BJ (cell line): ENCODE measurements at places on chromosomes 3 and 15. TPM values are rescaled to one million over a fixed set of nuclear protein-coding genes. Genes with fewer than 3 reads are reported as not detected.

Gene LRRC15
- 0.67 and 1.2 TPM in 2 replicates for polyA plus RNA-seq

Gene GRAMD1C
- 0.48 and 1.2 TPM in 2 replicates for polyA plus RNA-seq

Gene ITIH3
- 1.3 and 1.7 TPM in 2 replicates for polyA plus RNA-seq

Gene OXSR1
- 27.6 and 43.6 TPM in 2 replicates for polyA plus RNA-seq

Gene PRR20G
- polyA plus RNA-seq: not detected in 2 replicates

GRCh38 chr3:36494461-36495109 lies 114.3 kb downstream of the STAC start:
- DNase-seq: peak; percentile 75

DNA sequence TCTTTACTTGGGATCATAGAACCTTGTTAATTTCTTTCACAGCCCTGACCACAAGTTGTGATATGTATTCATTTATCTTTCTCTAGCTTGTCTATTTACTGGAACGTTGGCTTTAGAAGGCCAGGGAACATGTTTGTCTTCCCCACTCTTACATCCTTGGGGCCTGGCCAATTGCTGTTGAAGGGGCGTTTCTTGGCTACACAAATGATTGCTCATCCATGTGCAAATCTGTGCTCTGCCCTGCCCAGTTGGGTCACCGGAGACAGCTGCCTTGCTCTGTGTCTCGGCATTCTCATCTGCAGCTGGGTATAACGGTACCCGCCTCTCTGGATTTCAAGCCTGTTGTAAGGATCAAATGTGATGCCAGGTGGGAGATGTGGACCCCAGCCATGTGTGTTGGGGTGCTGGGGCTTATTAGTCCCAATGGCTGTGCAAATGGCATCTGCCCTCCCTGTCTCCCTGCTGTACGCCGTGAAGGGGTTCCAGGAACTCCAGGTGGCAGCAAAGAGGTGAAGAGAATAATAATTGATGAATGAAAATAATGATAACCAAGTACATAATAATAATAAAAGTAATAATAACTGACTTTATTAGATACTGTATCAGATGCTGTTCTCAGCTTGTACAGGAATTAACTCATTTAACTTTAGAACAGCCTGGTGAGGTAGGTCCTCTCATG lies 24.0 kb upstream of the TLE3 start:
- DNase-seq: no peak

- no peak for DNase-seq
Measured at GRCh38 chr3:140148824-140149390, 213.9 kb downstream of the CLSTN2 start.

- no peak for DNase-seq
Measured at GRCh38 chr15:92011611-92012367, 158.3 kb downstream of the SLCO3A1 start.

DNA sequence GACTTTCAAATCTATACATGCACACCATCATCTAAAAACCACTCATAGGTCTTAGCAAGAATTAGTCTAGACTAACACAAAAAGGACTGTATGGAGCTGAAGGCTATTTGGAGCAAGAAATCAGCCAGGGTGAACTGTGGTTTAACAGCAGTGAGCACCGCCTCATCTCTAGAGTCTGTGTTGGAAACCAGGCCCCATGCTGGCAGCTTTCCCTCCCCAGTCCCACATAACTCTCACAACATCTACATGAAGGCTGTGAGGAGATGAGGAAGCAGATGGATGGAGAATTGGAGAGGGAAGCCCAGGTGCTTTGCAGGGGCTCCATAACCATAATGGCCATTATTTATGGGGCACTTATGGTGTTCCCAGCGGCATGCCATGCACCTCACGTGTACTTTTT lies 133.2 kb upstream of the TOPAZ1 start:
- no peak for DNase-seq

GRCh38 chr15:52217186-52217585 lies 26.0 kb upstream of the GNB5 start:
- DNase-seq: no peak

DNA sequence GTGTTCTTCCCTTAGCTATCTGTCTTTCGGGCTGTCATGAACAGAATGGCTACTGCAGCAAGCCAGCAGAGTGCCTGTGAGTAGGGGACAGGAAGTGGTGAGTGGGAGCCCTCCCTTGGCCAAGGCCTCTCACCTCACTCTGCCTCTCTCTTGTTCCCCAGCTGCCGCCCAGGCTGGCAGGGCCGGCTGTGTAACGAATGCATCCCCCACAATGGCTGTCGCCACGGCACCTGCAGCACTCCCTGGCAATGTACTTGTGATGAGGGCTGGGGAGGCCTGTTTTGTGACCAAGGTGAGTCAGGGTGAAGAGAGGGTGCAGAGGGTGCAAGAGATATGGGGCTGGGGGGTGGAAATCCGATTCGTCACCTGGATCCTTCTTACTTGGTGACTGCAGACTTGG lies 3.0 kb downstream of the DLL4 start:
- no peak for DNase-seq

- DNase-seq: no peak
Measured at GRCh38 chr15:30001602-30002001, 81.2 kb upstream of the GOLGA8J start.

DNA sequence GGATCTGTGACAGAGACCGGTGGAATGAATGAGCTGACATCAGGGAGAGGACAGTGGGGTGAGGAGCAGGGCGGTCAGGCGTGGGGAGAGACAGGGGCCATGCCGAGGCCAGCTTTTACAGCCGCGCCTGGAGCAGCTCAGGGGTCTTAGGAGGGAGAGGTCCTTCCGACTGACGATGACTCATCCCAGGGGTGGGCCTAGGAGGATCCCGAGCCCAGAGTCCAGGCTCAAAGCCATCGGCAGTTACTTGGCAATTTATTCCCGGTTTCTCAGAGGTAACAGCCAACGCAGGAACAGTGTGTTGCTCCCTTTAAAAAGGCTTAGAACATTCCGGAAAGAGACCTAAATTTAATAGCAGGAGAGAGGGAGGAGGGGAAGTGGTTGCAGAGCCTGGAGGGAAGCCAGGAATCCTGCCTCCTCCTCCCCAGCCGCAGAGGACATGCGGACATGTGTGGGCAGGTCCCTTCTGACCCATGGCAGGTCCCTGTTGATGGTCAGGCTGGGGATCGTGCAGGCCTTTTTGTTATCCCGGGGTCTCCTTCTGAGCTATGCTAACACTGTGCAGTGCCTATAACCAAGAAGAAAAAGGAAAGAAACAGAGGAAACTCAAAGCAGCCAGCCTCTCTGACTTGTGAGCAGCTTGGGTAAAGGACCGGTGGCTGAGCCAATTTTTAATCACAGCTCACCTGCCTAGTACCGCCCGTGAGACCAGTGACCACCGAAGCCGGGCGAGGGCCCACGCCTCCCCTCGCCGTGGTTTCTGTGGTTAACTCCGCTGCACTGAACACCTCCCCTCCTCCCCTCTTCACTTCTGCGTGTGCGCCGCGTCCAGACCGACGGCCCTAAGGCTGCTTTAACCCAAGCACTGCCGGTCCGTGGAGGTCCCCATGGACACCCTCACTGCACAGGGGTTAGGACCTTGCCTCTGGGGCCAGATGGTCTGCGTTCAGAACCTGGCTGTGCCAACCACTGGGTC lies 392.4 kb upstream of the PROK2 start:
- DNase-seq: no peak

GRCh38 chr15:89429023-89429422 lies 67.4 kb downstream of the RHCG start:
- no peak for DNase-seq

DNA sequence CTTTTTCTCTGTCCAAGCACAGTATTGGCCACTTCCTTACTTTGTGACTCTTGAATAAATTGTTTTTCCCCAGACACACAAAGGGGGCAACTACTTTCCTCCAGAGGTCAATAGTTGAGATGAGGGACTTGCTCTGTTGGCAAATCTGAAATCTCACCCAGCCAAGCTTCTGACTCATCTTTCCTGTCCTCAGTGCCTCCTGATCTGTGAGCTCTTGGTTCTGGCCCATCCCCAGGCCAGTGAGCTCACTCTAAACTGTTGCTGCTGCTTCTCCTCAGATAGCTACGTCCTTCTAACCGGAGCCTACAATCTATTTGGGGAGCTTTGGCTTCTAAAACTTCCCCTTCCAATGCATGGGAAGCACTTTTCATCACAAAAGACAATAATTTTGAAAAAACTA lies 50.0 kb upstream of the NMD3 start:
- peak; percentile 38 for DNase-seq

DNA sequence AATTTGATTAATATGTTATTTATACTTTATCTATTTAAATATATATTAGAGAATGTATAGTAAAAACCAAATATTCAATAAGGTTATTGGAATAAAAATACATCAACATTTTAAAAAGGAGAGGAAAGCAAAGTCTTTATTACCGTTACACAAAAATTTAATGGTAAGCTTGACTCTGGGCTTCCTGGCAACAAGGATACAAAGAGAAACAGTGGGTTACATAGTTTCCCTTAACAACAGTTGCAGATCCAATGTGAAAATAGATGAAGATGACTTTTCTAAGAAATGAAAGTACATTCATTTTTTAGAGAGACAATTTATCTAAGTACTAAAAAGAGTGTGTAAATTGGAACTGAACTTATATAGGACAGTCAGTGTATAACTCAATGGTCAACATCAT lies 6.0 kb upstream of the PHLDB2 start:
- no peak for DNase-seq

DNA sequence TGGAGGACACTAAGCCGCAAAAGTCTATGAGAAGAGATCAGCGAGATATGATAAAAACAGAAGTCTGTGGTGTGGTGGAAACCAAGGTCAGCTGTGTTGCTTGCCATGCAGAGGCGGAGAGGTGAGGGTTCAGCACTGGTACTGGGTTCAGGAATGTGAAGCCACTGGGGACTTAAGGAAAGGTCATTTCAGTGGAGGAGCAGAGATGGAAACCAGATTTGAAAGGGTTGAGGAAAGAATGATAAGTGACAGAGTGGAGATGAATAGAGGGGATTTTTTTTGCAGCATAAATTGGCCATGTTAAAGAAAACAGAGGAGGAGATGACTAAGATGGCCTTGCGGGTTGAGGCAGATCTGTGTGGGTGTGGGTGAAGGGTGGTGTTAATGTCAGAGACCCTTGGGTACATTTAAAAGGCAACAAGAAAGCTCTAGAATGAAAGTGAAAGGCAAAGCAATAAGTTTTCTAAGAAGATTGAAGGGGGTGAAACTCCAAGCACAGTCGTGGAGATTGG lies 265.5 kb downstream of the ADAMTSL3 start:
- no peak for DNase-seq

DNA sequence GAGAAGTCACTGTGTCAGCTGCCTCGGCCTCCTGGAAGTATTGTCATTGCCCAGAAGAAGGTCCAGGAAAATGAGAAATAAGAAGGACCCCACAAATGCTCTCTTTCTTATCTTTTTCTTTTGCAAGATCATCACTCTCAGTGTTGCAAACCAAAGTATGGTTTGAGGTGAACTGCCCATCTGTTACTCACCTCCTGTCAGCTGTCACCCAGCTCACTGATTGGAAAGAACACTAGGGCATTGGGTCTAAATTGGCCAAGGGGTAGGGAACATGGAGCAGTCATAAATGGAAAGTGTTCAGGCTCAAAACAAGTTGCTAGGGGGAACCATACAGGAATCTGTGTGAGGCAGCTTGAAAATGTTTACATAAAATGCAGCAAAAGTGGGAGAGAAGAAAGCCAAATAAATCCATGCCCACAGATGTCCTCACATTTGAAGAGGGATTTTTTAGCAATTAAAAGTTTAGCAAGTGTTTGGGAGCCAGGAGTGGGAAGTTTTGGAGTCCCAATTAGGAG lies 431.2 kb upstream of the THBS1 start:
- DNase-seq: no peak

DNA sequence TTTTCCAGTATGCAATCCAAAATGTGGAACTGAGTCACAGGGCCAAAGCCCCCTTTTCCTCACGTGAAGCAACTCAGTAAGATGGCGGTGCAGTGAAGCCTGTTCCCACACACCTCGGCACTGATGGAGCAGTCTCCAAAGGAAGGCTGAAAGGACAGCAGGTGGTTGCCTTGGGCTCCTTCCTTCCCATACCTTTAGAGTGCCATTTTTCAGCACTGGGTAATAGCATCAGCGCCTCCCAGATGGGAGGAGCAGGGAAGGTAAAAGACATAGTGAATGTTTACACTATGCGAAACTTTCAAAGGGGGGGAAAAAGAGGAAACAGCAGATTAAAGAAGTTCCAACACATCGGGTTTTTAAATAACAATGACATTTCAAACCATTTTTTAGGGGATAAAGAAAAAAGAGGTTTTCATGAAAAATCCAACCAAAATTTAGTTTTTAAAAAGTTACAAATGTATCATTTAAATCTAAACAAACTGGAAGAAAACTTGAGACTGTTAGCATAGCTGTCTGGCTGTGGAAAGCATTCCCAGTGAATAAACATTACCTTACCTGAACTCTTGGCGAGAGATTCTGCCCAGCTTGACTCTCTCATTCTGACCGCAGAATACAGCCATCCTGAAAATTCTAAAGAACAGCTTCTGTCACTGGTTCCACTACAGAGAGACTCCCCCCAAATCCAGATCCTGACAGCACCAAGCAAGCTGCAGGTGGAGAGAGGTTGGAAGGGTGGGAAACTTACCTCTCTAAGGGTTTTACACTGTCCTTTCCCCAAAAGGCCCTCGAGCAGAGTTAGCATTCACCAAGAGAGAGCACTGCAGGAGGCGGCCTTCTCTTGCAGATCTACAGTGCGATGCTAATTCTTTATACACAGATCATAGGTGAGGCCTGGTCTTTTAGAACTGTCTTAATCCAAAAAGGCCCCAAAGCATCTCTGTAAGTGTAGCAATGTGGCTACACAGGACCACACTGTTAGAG lies 32.6 kb downstream of the ABCC5 start:
- no peak for DNase-seq

DNA sequence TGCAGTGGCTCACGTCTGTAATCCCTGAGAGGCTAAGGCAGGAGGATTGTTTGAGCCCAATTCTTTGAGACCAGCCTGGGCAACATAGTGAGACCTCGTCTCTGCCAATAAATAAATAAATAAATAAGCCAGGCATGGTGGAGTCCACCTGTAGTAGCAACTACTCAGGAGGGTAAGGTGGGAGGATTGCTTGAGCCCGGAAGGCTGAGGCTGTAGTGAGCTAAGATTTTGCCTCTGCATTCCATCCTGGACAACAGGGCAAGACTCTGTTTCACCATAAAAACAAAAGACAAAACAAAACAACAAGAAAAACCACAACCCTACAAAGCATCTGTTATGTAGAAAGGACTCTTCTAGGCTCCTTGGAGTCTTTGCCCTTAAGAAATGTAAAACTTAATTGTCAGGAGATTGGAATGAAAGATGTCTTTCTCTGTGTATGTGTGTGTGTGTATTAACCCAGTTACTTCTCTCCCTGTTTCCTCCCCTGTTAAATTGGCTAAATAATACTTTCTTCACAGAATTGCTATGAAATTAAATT lies 9.5 kb downstream of the NECTIN3 start:
- DNase-seq: peak; percentile 42
